ENCODE measurements at places on chromosomes 6 and 20. TPM values are rescaled to one million over a fixed set of nuclear protein-coding genes. Genes with fewer than 3 reads are reported as not detected.

- no peak for DNase-seq
Measured at GRCh38 chr20:36045373-36045714, 77.0 kb downstream of the CNBD2 start.

DNA sequence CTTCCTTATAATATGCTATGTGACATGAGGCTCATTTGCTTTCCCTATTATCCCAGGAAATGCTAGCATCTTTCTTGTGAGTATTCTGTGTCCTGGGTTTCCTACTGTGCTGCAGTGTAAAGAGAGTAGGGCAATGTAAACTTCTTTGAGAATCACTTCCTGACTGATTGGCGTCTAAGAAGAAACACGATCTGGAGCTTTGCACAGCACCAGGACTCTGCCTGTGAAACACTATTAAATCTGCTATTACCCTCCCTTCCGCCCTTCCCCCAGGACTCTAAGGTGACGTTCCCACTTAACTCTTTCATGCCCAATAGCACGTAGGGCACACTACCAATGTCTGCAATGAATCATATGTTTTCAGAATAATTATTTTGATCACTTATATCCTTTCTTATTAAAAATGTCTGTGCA, 607.3 kb upstream of the CITED2 start:
- DNase-seq = no peak

GRCh38 chr6:44470115-44470464, 82.6 kb downstream of the CDC5L start:
- DNase-seq = no peak

GRCh38 chr6:158793432-158793831, 25.7 kb downstream of the EZR start:
- no peak for DNase-seq

DNA sequence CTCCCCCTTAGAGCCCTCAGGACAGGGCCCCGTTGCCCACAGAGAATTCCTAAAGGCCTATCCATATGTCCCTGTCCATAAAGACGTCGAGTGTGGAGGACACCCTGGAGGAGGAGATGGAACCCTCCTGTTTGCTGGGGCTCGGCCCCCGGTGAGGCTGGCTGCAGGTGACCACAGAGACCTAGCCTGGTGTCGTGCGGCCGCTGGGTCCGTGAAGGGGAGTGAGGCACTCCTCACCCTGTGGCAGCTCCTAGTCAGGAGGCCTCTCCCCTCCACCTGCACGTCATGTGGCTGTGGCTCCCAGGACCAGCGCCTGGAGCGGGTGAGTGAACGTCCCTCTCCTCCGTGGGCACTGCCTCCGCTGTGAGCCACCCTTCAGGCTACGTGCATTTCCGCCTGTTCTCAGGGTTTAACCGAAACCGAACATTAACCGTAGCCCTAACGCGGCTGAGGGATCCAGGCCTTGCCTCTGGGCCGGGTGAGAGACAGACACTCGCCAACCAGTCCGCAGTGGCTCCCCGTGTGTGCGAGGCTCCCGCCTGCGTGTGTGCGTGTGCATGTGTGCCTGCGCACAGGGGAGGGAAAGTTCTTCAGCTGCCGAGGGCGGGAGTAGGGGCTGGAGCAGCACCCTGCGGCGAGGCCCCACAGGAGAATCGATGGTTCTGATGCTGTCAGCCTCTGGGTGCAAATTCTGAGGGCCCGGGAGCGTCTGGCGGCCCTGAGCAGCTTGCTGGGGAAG, 5.9 kb upstream of the TCEA2 start:
- no peak for DNase-seq

- DNase-seq = no peak
Measured at GRCh38 chr20:51128198-51128597, 105.3 kb upstream of the KCNG1 start.

DNA sequence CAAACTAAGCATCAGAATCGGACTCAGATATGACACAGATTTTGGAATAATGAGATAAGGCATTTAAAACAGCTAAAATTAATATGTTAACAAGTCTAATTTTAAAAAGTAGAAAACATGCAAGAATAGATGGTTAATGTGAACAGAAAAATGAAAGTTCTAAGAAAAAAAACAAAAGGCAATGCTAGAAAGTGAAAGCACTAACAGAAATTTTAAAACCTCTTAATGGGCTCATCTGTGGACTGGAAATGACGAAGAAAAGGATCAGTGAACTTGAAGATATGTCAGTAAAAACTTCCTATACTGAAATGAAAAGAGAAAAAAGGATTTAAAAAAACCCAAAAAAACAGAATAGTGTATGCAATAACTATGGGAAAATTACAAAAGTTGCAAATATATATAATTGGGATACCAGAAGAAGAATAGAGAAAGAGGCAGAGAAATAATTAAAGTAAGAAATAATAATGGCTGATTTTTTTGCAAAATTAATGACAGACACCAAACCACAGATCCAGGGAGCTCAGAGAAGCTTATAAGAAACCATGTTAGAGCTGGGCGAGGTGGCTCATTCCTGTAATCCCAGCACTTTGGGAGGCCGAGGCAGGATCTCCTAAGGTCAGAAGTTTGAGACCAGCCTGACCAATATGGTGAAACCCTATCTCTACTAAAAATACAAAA, 61.7 kb upstream of the KIF13A start:
- DNase-seq = no peak

DNA sequence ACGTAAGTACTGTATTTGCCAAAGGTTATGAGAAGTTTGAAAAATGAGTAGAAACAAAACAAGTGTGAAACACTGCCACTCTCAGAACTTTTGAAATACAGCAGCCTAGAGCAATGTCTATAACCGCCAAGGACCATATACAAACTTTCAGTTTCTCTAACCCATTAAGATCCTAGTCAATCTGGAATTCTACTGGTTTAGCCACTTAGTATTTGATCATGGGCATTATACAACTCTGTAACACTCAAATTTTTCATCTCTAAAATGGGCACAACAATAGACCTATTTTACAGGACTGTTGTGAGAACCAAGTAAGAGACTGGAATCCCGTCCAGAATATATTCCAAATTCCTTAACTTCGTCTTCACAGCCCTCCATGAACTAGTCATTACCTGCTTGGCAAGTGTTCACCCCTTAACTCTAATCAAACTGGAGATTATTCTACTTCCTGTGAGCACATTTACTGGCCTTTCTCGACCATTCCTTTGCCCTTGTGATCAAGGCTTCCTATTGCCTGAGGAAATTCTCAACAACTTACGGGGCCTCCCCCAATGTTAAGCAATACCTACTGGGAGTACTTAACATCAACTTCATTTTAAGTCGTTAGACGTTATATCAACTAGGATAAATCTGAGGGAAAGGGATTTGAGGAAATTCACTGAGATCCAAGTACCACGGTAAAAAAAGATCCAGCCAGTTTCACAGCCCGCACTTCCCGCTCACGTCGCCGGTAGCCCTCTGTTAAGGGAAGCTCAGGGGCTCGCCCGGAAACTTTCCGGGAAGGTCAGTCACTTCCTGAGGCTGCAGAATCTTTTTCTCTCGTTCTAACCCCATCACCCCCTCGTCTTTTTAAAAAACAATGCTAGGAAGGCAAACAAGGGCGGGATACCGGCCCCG, 1.1 kb downstream of the EIF2S2 start:
- peak; percentile 82 for DNase-seq

GRCh38 chr20:61387204-61387953, 135.3 kb downstream of the CDH4 start:
- no peak for DNase-seq

GRCh38 chr6:45658958-45659357, 281.2 kb upstream of the SUPT3H start:
- no peak for DNase-seq

DNA sequence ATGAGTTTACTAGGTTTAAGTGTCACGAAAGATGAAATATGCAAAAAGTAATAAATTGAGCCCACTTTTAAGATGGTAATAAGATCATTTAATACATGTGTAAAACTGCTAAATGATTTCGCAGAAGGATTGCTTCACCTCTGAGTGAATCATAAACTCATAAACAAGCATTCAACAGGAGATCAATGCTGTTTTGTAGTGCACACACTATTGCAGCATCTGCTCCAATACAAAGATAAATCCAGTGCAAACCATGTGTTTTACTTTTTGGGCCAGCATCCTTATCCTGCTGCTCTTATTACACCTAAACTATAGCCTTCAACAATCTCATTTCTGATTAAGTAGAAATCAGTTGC, 400.1 kb downstream of the NKAIN2 start:
- no peak for DNase-seq

The LRP11 gene
- 20.0 TPM for total RNA-seq

The OPRM1 gene
- total RNA-seq = not detected

GRCh38 chr20:13012886-13013285, 4.1 kb downstream of the SPTLC3 start:
- no peak for DNase-seq
